ENCODE measurements at places on chromosomes 12 and 14.

GRCh38 chr14:64208261-64208660 is 85.9 kb downstream of the ESR2 start:
- no peak for DNase-seq

DNA sequence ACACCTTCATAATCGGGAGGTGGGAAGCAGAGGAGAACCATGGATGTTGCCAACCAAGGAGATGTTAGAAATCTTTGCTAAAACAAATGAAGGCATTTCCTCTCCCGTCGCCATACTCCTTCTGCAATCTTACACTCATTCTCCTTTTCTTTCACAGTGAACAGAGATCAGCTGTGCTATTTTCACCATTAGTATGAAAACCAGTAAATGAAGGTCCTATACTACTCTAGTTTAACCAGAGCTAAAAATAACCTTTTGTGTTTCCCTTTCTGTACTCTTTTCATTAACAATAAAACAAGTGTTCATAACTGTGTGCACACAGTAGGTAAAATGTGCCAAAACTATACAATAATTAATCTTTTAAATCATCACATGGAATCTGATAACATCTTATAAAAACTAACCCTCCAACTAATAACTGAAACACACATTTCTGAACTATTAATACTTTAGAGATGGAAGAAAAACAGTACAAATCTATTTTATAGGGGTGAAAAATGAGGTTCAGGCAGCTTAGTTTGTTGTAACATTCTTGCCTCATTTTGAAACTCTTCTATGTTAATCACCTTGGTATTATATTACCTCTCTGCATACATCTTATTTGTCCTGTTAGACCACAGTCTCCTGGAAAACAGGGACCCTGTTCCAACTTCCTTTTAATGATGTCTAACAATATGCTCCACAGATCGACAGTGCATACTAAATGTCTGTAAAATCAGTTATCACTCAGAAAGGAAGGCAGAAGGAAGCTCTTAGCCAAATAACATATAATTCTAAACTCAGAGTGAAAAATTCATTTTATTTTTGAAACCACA is 69.5 kb downstream of the SPPL3 start:
- no peak for DNase-seq

GRCh38 chr12:88144037-88144436 is 1.9 kb downstream of the TMTC3 start:
- no peak for DNase-seq

DNA sequence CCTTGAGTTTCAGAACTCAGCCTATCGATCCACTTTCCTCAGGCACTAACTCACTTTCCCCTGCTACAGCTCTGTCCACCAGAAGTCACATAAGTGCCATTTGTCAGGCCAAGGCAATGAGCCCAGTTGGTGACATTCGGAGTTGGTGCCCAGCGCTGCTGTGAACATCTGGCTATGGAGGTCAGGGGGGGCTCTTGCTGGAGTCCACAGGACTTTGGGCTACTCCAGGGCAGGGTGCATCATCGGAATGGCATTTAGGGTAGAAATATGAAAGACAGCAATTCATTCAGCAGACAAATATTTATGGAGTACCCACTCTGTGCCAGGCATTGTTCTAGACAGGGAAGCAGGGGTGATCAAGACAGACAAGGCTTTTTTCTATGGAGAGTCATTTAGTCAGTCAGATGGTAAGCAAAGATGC is 1.5 kb upstream of the PPP1CC start:
- DNase-seq: no peak

DNA sequence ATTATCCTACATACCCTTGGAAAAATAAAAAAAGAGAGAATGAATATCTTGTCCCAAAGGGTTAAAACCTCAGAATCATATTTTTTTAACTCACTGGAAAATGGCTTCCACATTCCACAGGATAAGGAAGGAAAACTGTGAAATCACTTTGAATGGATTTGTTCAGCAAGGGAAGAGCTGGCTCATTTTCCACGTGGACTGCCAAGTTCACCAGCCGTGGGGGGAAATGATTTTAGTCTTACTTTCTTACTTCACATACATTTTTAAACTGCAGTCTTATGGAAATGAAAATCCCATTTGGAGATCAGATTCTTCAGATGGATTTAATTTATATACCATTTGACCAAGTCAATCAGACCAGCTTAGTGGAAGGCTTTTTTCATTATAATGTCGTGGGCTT is 29.9 kb upstream of the AEBP2 start:
- DNase-seq: no peak

GRCh38 chr12:122102331-122102730 is 23.8 kb downstream of the MLXIP start:
- DNase-seq: no peak

- no peak for DNase-seq
Observed at GRCh38 chr14:106038263-106038662, 511.9 kb downstream of the TMEM121 start.

- DNase-seq: no peak
Observed at GRCh38 chr12:1474041-1474573, 120.3 kb downstream of the FBXL14 start.

DNA sequence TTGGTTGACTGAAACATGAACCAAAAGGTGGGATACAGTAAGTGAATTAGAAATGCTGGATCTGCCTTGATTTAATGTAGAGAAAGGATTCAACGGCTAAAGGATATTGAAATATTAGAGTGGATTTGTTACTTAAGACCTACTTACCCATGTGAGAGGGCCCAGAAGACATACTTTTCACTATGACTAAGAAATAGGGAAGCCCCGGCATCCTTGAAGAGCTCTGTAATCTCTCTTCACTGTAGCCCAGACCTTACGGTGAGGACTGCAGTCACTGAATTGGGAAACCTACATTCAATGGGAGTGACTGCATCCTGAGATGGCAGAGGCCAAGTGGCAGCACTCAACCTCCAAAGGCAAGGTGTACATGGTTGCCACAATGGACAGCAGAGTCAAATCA is 52.5 kb downstream of the KANSL2 start:
- no peak for DNase-seq

GRCh38 chr14:82528016-82528415 is 994.4 kb upstream of the SEL1L start:
- DNase-seq: no peak

DNA sequence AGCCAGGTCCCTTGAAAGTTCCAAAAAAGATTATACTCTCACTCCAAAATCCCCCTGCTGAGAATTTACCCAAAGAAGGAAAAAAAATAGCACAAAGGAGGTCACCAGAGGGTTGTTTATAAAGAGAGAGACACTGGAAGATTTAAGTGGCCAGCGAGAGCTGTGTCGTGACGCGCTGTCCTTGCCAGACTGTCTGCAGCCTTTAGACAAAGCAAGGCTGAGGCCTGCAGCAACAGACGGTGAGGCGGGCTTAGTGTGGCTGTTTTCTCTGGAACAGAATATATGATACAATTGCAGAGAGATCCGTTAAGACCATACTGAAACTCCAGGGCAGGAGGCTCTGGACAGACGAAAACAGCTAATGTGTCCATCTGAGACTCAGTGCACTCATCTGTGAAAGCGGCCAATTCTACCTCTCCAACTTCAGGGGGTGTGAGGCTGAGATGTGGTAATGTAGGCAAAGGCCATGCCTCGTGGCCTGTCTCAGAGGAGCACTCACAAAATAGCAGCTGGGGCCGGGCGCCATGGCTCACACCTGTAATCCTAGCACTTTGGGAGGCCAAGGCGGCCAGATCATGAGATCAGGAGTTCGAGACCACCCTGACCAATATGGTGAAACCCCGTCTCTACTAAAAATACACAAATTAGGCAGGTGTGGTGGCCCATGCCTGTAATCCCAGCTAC is 36.2 kb downstream of the ANAPC7 start:
- DNase-seq: no peak

- no peak for DNase-seq
Observed at GRCh38 chr14:90508536-90509254, 111.9 kb downstream of the CALM1 start.

DNA sequence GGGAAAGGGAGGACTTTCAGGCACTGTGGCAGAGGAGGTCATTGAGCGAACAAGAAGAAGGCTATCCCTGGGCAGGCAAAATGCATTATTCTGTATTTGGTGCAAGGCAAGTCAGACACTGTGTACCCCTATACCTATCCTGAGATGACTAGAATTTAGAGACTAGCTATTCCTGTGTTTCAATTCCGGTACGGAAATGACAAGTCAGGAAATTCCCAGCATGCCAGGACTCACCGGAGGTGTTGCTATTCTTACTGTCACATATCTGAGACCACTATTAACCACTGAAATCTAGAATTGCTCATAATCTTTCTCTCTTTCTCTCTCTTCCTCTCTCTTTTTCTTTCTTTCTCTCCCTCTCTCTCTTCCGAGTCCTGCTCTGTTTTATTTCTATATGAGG is 297.1 kb downstream of the PDZRN4 start:
- DNase-seq: no peak

Data from stimulated activated CD4-positive, alpha-beta T cell treated with anti-CD3 and anti-CD28 coated beads, TNF-alpha, amount 100 ng/mL, for 48 hours (primary cell).